ENCODE measurements at places on chromosomes 1 and 21.

- no peak for DNase-seq
These were observed 74.0 kb upstream of the ZBTB18 start for GRCh38 chr1:243977094-243977493.

GRCh38 chr1:171137580-171137979 is 46.9 kb downstream of the FMO3 start:
- DNase-seq = no peak

- DNase-seq = no peak
These were observed 72.2 kb downstream of the TDRD5 start for GRCh38 chr1:179663810-179664209.

GRCh38 chr1:203934651-203935050 is 73.3 kb downstream of the SNRPE start:
- no peak for DNase-seq

All from HS-27A (cell line).